Dorsolateral prefrontal cortex (tissue), 122 donors: ENCODE measurements at places on chromosomes 5 and 9. TPM values are rescaled to one million over a fixed set of nuclear protein-coding genes. Genes with fewer than 3 reads are reported as not detected.

PCDHA13 gene
- total RNA-seq = 5.6 TPM

DNA sequence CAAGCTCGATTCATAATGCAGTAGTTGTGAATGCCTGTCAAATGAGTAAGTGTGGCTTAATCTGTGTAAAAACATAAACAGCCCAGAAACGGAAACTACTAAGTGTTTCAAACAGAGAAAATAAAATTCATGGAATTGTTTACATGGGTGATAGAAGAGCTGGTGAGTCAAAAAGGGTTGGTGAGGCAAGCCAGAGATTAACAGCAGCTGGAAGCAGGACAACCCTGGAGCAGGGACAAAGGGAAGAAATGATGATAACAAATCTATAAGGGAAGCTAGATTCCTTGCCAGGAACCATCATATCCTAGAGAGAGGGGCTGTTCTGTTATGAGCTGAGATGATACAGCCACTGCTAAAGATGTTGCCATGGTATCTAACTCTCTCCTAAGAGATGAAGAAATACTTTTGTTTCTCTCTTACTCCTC, 18.0 kb upstream of the PRR16 start:
- DNase-seq = no peak

EXOC3 gene
- total RNA-seq = 78.1 TPM

- DNase-seq = no peak
Measured at GRCh38 chr9:113798062-113799030, 77.8 kb upstream of the ZNF618 start.

DNA sequence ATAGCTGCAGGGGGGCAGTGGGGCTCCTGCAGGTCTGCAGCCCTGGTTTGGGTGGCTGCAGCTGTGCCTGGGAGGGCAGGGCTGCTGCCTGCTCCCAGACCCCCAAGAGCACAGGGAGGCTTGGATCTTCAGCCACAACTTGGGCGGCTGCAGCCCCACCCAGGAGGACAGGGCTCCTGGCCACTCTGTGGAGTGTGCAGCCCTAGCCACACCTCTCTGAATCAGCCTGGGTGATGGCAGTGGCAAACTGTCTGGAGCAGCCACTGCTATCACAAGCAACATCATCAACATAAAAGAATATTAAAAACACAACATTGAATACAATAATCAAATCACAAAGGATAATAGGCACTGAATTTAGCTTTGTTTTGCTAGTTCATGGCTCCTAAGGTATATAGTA, 164.9 kb upstream of the SLC27A6 start:
- no peak for DNase-seq

TYRP1 gene
- total RNA-seq = 2.0 TPM

STX17 gene
- 28.4 TPM for total RNA-seq

GRCh38 chr9:130072515-130073235, 19.0 kb downstream of the GPR107 start:
- DNase-seq = no peak

- DNase-seq = no peak
Measured at GRCh38 chr5:12313602-12314001, 409.4 kb upstream of the CTNND2 start.

SLC45A2 gene
- 1.2 TPM for total RNA-seq

GRCh38 chr5:43065948-43066798, 26.1 kb upstream of the ANXA2R start:
- peak; percentile 55 for DNase-seq

- no peak for DNase-seq
Measured at GRCh38 chr5:83764101-83764500, 43.4 kb upstream of the HAPLN1 start.

DNA sequence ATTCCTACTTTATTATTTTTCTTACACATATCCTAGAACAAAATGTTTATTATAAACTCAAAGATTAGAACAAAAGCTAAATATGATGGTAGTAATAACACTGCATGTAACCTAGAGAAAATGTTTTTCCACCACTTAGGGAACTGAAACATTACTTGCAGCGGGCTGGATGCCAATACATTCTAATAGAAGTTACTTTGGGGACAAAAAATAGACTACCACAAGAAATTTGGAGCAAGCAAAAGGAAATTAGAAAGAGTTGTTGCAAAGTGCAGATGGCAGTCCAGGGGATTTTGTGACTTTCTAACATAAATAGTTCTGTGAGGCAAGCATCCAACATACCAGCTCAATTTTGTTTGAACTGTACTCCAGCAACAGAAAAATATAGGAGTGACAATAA, 255.3 kb upstream of the GRIN3A start:
- no peak for DNase-seq

DNA sequence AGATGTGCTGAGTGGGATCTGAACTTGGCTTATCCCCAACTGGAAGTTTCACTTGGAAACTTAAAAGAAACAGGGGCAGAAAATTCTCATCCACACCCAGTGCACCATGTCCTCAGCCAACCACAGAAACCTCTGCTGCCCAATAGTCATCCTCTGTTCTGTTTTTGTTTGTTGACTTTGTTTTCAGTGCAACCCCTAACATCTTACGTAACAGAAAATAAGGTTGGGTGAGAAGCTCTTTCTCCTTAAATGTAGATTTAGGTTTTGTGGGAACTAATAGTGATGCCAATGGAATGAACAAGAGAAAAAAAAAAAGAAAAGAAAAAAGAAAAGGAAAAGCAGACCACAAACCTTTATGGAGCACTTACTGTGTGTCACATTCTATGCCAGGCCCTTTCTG, 262.8 kb downstream of the PAPPA start:
- DNase-seq = no peak

DNA sequence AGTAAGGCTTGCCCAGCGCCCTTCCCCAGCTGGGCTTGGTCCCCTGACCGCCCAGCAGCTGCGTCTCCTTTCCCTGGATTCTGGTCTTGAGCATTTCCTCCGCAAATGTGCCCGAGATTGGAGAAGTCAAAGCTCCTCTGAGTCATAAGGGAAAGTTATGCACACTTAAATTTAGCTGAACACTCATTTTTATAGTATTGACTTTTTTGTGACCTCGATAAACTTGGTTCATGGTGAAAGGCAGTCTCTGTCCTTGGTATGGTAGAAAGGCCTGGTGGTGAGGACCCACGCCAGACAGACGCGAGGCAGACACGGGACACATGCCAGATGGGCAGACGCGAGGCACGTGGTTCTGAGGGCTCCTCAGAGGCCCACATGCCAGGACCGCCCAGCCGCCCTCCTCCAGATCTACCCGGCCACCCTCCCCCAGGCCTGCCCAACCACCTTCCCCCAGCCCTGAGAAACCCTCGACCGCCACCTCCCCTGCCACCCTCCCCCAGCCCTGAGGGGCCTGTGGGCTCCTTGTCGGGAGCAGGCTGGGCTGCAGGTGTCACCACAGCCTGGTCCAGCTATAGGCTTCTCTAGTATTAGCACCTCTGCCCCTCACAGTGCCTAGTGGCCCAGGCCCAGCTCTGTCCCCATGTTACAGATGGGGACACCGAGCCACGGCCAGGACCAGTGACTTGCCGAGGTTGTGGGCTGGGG, 60.9 kb upstream of the CACNA1B start:
- DNase-seq = peak; percentile 40

DNA sequence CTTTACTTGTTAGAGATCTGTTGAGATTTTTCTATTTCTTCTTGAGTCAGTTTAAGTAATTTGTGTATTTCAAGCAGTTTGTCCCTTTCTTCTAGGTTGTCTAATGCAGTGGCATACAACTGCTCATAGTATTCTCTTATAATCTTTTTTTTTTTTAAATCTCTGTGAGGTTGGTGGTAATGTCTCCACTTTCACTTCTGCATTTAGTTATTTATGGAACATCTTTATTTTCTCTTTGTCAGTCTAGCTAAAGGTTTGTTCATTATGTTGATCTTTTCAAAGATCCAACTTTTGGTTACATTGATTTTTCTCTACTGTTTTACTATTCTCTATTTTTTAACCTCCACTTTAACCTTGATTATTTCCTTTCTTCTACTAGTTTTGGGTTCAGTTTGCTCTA, 13.8 kb downstream of the FOXE1 start:
- DNase-seq = no peak

DNA sequence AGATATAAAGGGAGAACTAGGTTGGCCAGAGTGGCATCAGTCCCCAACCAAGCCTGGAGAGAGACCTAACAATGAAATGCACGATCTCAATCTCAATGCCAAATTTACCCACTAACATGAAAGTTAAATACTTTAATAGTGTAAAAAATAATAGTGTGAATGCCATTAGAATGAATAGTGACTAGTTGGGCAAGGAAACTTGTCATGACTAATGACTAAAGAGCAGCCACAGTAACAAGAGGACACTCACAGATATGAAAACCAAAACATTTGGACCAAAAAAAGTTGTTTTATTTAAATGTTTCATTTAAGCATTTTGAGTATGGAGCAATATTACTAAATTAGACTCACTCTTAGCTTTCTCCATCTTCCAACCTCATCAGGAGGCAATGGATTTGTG, 1853.8 kb downstream of the EFNA5 start:
- no peak for DNase-seq

DNA sequence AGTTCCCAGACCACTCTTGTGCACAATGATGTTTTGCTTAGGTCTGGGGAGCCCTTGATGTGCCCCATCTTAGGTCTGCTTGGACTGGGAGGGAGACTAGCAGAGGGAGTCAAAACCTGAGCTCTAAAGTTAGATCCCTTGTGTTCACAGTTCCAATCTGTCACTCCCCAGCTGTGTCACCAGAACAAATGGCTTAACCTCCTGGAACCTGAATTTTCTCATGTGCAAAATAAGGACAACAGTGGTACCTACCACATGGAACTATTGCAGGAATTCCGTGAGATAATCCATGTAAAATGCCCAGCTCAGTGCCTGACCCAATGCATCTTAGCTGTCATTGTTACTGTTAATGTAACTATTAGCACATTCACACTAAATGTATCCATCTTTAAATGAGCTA, 45.5 kb downstream of the GALNT10 start:
- no peak for DNase-seq

- DNase-seq = no peak
Measured at GRCh38 chr9:21028466-21028865, 3.0 kb downstream of the HACD4 start.

BTNL3 gene
- 0.31 TPM for total RNA-seq

- DNase-seq = no peak
Measured at GRCh38 chr5:179800696-179801201, 5.9 kb downstream of the MGAT4B start.

DNA sequence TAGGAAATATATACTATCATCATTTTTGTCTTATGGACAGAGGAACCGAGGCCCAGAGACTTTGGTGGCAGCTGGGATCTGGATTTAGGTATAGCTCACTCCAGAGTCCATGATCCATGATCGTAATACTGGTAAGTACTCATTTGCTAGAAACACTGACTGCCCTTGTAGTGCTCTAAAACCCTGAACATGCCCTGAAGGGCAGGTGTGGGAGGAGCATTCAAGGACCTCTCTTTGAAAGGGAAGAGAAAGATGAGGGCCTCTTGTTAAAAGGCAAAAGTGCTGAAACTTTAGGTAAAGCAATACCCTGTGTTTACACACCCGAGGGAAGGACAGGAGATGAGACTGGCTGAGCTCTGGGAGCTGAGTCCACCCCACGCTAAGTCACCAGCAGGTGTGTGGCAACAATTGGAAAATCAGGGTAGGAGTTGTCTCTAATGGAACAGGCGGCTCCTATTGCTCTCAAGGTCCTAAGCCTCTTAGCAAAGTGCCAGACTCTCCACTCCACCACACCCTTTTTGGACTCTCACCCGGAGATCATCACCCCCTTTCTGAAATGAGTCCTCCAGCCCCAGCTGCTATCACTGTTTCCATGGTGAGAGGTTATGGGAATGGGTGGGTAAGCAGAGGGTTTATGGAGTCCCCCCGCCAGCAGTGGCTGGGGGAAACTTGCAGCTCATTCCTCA, 34.8 kb downstream of the TRPC7 start:
- no peak for DNase-seq

PCDHGA8 gene
- total RNA-seq = 5.0 TPM
